ENCODE measurements at places on chromosomes 5 and 9. TPM values are rescaled to one million over a fixed set of nuclear protein-coding genes. Genes with fewer than 3 reads are reported as not detected.

DNA sequence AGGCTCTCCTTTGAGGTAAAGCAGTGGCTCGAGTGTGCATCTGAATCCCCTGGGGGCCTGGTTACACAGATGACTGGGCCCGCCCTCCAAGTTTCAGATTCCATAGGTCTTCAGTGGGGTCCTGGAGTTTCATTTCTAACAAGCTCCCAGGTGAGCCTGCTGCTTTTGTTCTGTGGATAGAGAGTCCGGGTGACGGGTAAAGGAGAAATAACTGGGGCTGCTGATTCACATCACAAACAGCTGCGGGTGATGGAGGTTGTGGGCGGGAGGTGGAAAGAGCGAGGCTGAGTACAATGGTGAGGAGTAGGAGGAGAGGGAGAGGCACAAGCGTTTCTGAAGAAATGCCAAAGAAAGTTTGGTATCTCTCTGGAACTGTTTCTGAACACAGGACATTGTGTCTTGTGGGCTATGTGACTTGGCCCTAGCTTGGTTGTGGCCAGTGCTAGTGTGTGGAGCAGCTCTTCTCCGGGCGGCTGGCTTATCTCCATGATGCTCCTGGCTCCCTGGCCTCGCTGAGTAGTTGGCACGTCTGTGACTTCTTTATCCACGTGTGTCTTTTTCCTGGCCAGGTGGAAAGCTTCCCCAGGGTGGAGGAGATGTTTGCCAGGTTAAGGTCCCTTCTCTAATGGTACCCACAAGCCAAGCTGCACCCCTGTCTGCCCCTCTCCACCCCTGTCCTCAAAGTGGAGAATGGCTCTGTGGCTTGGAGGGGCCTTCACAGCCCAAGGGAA lies 61.7 kb downstream of the HSPA4 start:
- peak; percentile 36 for DNase-seq

DNA sequence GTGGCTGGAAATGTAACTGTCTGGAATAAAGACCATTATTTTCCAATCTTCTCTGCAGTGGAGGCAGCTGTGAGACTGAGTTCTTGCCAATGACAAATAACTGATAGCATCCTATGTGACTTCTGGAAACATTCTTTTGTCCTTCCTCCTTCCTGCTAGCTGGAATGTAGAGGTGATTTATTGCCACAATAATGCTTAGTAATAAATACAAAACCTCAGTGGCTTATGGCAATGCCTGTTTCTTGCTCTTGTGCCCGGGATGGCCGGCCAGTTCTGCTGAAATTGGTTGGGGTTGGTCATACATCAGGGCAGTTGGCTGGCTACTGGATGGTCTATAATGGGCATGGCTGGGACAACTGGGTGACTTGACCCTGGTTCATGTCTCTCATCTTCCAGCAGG lies 12.2 kb upstream of the TEX48 start:
- peak; percentile 82 for DNase-seq

DNA sequence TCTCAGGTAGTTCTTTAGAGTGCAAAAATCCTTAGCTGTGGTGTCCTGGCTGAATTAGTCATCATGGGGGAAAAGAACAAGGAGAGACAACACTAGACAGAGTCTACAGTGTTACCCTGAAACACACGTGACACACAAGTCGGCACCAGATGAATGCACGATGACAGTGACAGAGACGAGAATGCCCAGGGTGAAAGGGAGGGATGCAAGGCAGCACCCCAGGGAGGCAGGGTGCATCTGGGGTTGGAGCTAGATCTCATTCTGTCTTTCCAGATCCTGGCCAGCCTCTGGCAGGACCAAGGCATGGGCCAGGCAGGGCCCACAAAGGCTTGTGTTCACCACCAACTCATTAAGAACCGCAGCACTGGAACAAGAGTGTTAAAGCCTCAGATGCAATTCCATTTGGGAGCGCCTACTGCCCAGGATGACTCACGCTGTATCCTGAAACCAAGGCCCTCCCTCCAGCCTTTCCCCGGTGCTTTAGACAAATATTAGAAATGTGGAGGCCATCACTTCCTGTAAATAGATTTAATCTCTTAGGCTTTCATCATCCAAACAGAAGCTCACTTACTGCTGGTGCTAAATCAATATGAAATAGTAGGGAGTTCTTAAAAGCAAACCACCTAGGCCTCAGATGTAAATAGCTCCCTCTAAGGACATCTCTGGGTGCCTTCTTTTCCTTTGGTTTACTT lies 56.1 kb downstream of the IRX2 start:
- no peak for DNase-seq

- no peak for DNase-seq
Observed at GRCh38 chr9:87836951-87837705, 45.5 kb upstream of the SPATA31E1 start.

GRCh38 chr5:143279698-143280097 lies 123.8 kb downstream of the NR3C1 start:
- DNase-seq: no peak

DNA sequence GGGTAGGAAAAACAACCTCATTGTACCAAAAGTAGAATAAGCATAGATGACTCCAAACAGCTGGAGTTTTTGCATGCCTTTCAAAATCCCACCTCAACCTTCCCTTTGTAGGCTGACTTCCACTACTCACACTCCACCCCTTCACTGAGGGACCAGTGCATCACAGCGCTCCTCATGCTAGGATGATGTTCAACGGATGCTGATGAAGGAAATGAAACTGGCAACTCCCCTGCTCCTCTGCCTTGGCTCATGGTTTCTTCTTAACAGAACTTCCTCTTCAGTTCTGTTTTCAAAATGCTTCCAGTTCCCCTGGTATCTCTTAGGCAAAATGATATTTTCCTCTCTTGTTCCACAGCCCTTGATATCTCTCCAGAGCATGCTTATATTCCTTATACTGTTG lies 29.0 kb downstream of the LIFR start:
- no peak for DNase-seq

- DNase-seq: peak; percentile 60
Observed at GRCh38 chr5:45696206-45696836, at the start of gene HCN1. Gene HCN1 (minus strand): TSS chr5:45696380.

DNA sequence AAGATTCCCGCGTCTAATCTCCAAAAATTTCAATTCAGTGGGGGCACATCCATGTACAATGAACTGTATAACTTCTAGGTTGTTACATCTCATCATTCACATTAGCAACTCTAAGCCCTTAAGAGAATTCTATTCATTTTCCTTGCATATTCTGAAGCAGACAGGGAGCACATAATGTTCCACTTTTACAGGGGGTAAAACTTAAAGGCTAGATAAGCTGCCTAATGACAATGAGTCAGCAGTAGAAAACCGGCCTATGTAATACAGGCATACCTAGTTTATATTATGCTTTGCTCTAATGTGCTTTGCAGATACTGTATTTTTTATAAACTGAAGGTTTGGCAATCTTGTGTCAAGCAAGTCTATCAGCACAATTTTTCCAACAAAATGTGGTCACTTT lies 40.4 kb downstream of the PTAR1 start:
- no peak for DNase-seq

DNA sequence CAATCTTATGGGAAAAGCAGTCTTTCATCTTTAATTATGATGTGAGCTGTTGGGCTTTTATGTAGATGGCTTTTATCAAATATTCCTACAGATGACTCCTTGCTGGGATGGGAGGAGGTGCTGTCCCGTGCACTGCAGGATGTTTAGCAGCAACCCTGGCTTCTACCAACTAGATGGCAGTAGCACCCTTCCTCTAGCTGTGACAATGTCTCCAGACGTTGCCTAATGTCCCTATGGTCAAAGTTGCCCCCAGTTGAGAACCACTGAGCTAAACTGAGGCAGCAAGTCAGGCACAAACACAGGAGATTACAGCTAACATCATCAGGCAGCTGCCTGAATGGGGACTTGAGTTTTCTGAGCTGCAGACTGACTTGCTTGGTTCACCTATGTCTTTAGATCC lies 401.9 kb upstream of the PDE4D start:
- DNase-seq: peak; percentile 26

TMC1 gene
- total RNA-seq: 0.29 TPM

BHMT2 gene
- total RNA-seq: not detected

NR5A1 gene
- total RNA-seq: not detected

TAF11L7 gene
- not detected for total RNA-seq

RETREG1 gene
- 2.8 TPM for total RNA-seq

CFAP77 gene
- 0.29 TPM for total RNA-seq
